ENCODE measurements at places on chromosomes 16 and 17.

GRCh38 chr17:77817953-77818352 is 140.6 kb upstream of the TNRC6C start:
- DNase-seq = no peak

DNA sequence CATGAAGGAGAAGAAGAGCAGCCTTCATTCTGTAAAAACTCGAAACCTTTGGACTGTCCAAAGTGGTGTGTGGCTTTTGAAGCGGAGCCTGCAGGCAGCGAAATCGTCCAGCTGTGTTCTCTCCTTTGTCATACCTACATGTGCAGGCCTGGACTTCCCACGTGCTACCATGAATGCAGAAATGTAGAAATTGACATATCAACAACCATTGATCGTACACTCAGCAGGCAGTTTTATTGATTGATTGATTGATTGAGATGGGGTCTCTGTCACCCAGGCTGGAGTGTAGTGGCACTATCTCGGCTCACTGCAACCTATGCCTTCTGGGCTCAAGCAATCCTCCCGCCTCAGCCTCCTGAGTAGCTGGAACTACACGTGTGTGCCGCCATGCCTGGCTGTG is 2.6 kb upstream of the HAPSTR1 start:
- DNase-seq = no peak

DNA sequence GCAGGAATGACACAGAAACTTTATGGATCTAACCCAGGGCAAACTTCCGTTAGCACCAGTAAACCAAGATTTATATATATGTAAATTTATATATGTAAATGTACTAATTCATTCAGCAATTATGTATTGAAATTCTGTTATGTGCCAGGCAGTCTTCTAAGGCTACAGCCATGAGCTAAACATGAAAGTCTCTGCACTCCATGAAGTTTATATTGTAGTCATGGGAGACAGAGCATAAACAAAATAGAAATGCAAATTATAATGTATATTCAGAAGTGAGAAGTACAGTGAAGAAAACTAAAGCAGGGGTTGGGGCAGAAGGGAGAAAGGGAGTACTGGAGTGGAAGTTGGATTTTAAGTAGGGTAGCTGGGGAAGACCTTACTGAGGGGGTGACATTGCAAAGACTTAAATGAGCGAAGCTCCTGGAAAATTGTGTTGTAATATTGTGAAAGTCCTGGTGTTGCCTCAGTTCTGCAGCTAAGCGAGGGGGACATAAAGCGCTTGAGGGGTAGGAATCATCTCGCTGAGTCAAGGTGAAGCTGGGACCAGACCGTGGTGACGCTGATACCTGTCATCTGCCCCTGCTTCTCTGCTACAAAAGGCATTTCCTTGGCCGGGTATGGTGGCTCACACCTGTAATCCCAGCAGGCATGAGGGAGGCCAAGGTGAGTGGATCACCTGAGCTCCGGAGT is 64.8 kb downstream of the YPEL2 start:
- DNase-seq = no peak

GRCh38 chr16:2296661-2297505 is 29.0 kb upstream of the RNPS1 start:
- peak; percentile 34 for DNase-seq

GRCh38 chr17:47996201-47996600 is 25.3 kb downstream of the CDK5RAP3 start:
- no peak for DNase-seq

DNA sequence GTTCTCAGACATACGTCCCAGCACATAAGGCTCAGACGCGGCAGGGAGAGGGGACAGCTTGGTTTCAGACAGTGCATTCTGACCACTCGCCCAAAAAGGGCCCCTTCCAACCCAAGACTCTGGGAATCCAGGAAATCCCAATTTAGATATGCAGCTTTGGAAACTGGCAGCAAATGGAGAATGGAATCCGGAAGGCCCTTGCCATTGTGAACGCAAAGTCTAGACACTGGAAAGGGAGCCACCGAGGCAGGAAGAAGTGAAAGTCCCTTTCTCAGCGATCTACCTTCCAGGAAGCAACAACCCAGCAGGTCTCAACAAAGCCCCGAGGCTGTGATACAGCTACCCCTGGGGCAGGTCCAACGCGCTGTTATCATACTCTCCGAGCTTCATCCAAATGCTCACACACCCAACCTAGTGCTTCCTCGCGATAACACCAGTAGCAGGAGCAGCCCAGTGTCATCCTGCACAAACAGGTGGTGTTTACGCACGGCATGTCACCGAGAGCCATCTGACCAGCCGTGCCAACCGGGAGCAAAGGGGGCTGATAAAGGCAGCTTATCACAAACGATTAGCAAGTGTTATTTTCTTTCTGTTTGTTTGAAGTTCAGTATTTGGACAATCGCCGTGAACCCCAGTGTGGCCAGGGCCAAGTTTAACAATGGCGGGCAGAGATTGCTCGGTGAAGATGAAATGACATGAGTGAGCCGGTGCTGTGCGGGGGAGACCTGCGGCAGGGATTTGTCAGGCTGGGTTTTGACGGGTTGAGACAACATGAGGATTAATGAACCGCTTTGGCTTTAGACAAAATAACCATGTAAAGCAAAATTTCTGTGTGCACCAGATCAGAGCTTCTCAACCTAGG is 240.6 kb downstream of the FOXL1 start:
- DNase-seq = no peak

GRCh38 chr16:86752582-86753175 is 174.3 kb downstream of the FOXL1 start:
- no peak for DNase-seq

DNA sequence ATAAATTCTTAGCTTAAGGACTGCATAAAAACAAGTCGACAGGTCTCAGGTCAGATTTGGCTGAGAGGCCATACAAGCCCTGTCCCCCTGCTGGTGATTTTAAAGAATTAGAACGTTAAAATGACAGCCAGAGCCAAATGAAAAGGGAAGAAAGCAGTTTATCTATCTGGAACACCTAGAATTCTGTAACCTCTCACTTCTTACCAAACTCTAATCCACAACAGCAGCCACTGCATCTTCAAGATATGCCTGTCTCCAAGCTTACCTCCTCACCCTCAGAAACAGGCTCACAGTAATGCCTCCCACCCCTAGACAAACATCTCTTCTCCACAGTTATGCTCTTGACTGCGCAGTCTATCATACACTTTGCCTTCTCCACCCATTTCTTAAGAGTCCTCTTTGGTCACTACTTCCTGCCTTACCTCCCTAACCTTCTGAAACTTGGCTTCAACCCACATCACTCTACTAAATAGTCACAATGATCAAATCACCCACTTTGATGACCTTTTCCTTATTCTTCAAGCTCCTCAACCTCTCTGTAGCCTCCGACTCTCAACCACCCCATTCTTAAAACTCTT is 14.2 kb downstream of the ANKFY1 start:
- peak; percentile 49 for DNase-seq

DNA sequence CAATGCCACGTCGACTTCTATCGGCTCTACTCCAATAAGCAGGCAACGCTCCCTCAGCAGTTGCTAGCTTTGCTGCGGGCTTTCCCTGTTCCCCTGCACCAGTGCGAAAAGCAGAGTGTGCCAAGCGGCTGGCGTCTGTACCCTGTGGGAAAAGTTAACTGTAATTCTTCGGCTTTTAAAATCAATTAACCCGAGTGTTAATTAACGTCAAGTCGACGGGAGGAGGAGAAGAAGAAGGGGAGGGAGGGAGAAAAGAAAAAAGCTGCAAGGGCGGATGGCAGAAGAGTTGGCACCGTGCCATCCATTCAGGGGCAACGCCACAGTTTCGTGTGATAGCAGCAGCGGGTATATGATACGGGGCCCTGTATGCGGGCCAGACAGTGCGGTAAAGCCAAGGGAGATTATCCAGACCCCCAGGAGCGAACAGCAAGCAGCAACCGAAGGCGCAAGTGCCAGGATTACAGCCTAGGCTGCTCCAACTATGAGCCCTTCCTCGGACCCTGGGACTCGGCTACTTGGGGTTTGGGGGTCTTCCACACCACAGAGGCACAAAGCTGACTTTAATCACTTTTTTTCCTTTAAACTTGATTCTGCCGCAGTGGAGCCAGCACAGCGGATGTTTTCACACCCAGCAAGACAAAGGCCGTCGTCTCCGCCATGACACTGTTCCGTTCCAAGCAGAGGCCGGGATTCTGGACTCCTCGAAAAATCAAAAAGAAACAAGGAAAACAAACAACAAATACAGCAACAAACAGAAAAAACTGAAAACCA is 253.8 kb upstream of the PMFBP1 start:
- DNase-seq = peak; percentile 62

DNA sequence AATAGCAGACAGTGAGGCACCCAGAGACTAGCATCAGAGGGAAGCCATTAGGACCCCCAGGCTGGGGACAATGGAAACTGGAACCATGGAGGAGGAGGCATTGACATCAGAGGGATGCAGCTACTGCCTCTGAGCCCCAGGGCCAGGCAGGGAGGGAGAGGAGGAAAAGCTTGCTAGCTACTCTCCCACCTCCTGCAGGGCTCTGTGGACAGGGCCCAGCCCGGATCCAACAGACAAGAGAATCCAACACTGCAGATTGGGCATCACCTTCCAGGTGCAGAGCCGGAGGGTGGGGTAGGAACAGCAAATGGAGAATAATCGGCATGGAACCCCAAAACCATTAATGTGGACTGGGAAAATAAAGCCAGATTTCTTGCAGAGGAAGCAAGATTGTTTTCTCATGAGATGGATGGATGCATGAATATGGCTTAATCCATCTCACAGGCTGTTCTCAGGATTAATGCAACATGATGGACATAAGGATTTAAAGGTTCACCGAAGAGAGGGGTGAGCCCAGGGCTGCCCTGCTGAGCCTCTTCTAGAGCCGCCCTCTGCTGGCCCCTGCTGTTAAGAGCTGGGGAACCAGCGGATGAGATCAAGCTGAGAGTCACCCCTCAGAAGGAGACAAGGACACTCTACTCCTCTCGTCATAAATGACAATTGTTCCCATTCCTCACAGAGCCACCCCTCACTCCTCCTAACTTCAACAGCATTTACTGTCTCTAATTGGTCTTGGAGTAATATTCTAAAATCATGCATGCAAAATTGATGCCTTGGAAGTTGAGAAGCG is 48.8 kb downstream of the DNAH3 start:
- no peak for DNase-seq

DNA sequence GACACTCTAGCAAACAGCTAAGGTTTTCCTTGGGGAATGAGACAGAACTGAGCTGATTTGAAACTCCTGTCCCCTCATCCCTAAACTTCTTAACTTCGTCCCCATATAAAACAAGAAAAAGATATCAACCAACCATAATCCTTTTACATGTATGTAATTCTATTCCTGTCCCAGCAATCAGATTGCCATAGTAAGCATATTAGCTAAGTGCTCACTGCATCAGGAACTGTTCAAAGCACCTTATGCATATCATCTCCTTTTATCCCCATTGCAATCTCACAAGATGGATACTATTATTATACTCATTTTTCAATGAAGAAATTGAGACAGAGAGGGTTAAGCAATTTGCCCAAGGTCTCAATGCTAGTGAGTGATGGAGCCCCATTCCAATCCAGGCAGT is 6.8 kb downstream of the KIF18B start:
- DNase-seq = no peak

DNA sequence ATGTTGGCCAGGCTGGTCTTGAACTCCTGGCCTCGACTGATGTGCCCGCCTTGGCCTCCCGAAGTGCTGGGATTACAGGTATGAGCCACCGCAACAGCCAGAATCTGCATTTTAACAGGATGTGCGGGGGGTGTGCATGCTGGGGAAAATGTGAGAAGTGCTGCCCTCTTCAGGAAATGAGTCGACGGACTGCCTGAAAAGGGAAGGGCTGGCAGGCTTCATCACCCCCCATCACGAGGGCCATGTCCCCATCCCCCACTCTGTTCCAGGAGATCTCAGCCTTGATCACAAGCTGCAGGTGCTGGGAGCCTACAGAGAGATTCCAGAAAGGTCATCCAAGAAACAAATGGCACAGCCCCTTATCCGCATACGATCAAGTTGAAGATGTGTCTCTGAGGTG is 195.3 kb upstream of the RPL38 start:
- DNase-seq = peak; percentile 16

DNA sequence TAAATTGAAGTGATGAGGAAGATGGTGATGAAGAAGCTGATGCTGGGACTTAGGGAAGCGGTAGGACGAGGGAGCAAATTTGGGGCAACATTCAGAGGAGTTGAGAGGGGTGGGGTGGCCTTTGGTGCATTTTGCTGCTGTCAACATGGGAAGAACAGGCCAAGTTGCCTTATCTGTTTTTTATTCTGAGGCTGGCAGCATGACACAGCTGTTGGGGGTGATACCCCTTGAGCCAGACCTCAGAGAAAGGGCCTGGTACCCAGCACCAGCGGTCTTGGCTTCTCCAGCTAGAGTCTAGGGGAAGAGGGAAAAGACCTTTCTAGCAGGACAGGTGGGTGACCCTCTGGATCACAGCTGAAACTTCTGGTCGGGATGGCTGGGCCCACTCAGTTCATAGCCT is 4.6 kb downstream of the IGFBP4 start:
- DNase-seq = no peak

GRCh38 chr17:40905370-40905769 is 20.3 kb upstream of the KRT20 start:
- no peak for DNase-seq

DNA sequence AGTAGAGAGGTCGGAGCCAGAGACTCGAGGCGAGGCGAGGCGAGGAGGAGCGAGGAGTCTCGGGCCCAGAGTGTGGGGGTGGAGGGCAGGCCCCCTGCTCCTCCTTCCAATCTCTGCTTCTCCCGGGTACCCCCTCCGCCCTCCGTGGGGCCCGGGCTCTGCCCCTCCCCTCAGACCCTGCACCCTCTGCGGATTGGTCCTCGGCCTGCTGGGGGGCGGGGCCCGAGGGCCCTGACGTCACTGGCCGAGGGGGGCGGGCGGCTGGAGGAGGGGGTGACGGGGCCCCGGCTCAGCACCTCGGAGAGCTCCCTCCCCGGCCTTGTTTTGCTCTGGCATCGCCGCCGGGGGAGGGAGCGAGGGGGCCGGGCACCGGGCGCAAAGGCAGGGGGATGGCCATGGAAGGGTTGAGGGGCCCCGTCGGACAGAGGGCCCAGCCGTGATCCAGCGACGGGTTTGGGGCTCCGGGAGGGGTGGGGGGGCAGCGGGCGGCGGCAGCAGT is at the start of gene RUNDC3A:
TSS of gene RUNDC3A (plus strand) at position 282 of the 499 bp plus-strand sequence. CDS start 232 bp downstream, outside the sequence.
- DNase-seq = peak; percentile 94

- DNase-seq = peak; percentile 11
Measured at GRCh38 chr16:17578981-17579874, 108.5 kb upstream of the XYLT1 start.

- DNase-seq = no peak
Measured at GRCh38 chr17:8463099-8463498, 27.4 kb downstream of the NDEL1 start.

DNA sequence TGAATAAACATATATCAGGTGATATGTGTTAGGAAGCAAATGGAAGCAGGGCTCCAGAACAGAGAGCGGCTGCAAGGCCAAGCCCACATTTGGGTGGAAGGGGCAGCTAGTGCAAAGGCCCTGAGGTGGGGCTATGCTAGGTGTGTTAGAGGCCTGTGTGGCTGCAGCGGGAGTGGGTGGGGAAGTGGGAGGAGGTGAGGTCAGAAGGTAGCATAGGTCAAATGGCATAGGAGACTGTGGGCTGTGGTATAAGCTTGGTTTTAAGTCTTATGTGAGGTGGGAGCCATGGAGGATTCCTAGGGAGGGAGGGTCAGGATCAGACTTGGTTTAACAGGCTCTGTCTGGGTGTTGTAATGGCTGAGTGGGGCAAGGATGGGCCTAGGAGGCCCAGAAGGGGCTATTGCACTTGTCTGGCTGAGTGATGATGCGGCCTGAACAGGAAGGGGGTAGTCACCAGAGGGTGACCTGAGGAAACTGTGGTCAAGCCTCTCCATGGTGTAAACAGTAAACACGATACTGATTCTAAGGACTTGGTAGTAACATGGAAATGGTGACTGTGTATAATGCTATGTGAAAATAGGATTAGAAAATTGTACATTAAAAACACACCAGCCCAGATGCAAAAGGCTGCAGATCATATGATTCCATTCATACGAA is 31.1 kb downstream of the RAI1 start:
- no peak for DNase-seq

All from cerebellar cortex (tissue), 1 donor.